Posterior cingulate gyrus (tissue), 11 donors: ENCODE measurements at places on chromosomes 4 and X.

DNA sequence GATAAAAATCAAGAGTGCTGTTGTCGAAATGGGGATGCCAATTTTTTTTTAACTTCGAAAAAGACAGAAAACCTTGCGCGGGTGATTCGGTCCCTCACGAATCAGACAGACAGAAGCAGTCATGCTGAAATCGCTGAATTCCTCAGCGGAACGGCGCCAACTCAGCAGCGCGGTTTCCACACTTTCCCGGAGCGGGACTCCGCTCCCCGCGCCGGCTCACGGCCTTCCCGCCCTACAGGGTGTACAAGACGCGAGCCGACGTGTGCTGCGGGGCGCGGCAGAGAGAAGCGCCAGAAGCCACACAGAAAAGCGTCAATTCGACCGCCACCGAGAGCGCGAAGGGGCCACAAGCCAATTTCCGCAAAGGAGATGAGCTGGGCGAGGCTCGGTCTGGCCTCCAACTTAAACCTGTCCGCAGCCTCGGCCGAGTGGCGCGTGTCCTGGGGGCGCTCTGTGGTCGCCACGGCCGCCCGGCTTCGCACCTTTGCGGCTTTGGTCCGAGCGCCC, 1.3 kb downstream of the NEXMIF start:
- no peak for DNase-seq

- DNase-seq: no peak
Measured at GRCh38 chr4:109067508-109068235, 234.8 kb downstream of the COL25A1 start.

DNA sequence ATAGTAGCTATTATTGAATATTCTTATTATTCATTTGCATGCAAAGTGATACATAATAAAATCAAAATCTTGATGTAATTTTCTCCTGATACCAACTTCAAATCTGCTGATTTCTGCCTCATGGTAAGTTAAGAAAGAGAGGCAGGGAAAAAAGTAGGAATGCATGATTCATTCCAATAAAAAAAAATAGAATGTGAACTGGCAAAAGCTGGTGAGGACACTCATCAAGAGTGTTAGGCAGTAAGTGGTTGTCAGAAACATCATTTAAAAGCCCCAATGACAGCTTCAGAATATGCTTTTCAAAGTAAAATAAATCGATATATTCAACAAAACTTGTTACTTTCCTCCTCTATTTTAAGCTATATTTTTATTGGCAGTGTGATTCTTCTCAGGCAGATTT, 979.1 kb downstream of the TECRL start:
- DNase-seq: no peak

- DNase-seq: no peak
Measured at GRCh38 chr4:65083076-65083475, 587.2 kb downstream of the EPHA5 start.

GRCh38 chr4:102809691-102810090, 17.7 kb downstream of the UBE2D3 start:
- DNase-seq: no peak

DNA sequence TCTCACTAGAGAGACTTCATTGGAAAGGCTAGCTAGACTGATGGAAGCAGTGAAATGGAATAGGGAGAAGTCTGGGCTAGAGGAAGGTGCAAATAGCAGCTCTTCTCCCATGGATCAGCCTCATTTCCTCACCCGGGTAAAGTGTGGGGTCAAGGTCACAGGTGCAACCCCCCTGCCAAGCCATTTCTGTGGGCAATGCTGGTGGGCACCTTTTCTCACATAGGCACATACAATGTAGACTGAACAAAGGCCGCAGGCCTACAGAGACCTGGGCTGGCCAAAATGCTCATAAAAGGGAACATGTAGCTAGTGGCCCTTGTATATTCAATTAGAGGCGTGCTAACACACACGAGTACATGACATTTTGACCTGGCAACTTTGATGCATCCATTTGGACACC, 71.5 kb upstream of the EFNB1 start:
- no peak for DNase-seq

GRCh38 chr4:20395160-20395773, 143.6 kb downstream of the SLIT2 start:
- peak; percentile 53 for DNase-seq

DNA sequence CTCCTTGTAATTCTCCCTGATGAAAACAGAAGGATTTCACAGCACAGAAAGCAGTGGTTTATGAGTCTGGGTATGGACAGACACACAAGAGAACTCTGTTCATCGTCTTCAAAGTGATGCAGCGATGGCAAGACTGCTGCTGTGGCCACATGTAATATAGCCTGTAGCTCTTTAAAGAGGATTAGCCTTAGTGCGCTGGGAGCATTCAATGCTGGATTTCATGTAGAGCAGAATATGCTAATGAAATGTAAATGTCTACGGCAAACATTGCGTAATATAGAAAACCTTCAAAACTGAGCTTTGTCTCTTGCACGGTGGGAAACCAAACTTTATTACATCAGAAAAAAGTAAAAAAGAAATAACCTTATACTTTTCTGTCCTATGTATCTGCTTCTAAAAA, 42.9 kb downstream of the ALPK1 start:
- no peak for DNase-seq

DNA sequence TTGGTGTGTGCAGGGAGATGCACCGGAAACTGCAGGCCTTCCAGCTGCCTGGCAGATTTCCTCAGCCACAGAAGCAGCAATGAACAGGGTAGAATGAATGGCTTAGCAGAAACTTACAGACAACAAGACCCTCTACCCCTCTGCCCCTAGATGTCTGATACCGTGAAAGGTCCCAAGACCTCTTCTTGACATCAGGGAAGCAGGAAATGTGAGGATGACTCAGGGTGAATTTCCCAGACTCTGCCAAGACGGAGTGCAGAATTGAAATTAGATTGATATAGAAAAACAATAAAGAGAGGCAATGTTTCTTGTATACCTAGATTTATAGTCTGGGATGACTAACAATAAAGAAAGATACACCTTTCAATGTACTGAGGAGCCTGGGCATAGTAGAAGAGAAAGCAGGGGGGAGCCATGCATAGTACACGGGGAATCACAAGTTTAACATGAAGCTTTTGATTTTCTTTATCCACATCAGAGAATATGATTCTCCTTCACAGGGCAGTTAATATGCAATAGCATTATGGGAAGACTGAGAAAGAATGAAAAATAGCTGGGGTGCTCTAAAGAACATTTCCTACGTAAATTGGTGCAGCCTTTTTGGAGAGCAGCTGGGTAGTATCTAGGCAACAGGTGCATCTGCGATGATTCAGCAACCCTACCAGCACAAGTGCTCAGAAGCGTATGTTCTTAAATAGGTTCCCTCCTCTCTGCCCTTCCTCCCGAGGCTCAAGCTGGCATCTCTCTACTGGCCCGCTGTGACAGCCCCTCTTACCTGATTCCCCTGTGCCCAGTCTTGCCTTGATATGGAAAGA, 18.3 kb upstream of the CXCR3 start:
- no peak for DNase-seq

GRCh38 chr4:62191451-62192240, 991.5 kb downstream of the ADGRL3 start:
- no peak for DNase-seq

DNA sequence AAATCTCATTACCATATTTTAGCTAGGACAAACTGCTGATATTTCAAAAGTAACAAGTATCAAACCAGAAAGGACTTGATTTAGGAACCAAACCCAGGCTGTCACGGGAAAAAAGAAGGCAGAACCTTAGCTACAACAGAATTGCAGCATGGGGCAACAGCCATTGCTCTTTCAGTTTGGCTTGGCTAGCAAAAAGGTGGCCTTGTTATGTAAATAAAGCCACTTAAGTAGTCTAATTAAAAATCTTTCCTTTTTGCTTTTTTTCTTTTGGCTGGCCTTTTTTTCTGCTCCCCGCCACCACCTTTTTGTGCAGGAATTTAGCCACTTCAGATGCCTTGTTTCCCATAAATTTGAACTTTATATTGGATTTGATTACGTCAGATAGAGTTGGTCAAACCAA, 235.9 kb downstream of the CPXCR1 start:
- DNase-seq: no peak

GRCh38 chrX:131301155-131301554, 12.0 kb upstream of the IGSF1 start:
- no peak for DNase-seq

DNA sequence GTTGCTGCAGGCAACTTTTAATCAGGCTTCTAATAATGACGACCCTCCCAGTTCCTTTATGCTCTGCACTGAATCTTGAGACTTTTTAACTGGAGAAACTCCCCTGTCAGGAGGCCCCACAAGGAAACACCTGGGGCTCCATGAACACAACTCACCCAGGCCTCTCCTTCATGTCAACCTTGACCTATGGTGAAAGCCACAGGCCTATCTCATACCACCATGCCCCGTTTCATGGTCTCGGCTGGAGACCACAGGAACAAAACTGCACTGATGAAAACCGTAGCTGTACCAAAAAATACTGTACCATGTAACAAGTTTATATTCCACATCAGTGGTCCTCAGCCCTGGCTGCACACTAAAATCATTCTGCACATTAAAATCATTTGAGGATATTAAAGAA, 57.0 kb downstream of the ZNF827 start:
- DNase-seq: no peak

GRCh38 chr4:128168701-128169100, 107.6 kb downstream of the LARP1B start:
- DNase-seq: no peak

GRCh38 chr4:81687471-81687870, 215.8 kb upstream of the RASGEF1B start:
- no peak for DNase-seq

DNA sequence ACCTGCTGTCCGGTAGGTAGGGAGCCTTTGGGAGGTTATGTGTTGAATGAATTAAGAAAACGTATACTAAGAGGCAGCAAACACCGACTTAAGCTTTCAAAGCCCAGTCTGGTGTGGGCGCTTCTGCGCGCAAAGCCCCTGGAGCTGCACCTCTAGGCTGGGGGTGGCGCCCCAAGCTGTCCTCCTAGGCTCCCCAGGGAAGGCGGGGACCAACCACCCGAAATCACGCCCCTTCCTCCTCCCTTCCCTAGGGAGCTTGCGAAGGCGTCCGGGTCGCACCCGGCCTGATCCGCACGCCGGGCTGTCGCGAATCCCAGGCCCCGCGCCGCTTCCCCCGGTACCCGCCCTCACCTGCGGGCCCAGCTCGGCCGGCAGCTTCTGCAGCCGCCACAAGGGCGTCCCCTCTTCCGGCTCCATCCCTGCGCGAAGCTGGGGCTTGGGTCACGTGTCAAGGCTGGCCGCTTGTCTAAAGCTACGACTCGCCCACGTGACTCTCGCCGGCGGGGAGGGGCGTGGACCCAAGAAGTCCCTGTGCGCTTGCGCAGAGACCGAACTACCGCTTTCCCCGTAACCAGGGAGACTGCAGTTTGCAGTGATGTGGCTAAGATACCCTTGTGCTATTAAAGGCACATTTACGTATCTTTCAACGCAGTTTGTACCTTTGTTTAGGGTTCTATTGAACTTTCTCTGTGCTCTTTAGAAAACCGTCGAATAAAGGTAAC, at the start of gene COMMD8:
COMMD8 (minus strand) TSS at position 468 of the 722 bp plus-strand sequence; CDS start at position 417, 51 bp downstream.
- peak; percentile 94 for DNase-seq

DNA sequence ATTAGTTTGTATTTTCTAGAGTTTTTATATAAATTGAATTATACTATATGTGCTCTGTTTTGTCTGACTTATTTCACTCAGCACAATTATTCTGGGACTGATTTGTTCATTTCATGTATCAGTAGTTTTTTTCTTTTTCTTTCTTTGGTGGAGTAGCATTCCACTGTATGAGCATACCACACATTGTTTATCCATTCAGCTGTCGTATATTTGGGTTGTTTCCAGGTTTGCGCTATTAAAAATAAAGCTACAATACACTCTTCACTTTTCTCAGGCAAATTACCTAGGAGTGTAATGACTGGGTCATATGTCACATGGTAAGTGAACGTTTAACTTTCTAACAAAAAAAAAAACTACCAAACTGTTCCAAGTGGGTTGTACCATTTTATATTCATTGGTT, 9.6 kb upstream of the OTUD4 start:
- no peak for DNase-seq

DNA sequence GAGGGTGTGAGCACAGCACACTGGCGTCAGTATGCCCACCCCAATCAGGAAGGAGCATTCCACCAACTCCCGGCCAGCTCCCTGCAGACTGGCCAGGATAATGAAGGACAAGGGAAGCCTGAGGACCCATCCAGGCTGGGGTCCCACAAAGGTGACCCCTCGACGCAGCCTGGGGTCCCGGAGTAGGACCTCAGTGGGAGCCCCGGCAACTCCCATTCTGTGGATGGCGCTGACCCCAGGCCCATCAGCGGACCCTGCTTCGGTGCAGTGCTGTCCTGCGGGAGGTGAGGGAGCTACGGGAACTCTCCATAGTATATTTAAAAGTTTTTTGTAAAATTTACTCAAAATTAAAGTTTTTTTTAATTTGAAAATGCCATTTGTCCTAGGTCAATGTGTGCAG, 137.7 kb upstream of the NKX1-1 start:
- DNase-seq: no peak
